ENCODE measurements at places on chromosomes 4 and X.

DNA sequence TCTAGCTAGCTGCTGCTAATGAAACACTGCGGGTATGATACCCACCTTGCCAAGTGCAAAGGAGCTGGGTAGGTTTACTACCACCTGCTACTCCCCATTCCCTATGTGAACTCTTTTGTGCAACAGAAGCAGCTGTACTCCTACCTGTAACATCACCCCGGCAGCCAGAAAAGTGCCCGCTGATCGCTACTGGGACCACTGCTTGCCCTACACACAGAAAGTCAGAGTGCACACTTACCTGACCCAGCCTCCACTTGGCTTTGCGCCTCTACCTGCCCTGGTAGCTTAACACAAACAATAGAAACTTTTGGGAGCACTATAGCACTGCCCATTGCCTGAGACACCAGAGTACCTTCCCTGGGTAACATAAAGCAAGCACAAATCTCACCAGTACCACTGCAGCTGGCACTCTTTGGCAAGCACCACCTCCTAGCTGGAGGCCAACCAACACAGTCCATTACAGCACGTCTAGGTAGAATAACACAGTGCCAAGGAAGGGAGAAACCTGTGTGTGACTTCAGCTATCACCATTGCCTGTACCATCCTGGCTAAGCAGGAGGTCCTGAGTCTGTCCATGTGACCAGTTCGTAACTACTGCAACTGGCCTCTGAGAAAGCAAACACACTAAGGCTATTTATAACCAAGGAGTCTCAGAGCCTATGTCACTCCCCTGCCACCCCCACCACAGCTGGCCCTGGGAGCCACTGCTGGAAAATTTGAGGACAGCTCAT, 80.1 kb downstream of the CENPC start:
- peak; percentile 52 for ATAC-seq

DNA sequence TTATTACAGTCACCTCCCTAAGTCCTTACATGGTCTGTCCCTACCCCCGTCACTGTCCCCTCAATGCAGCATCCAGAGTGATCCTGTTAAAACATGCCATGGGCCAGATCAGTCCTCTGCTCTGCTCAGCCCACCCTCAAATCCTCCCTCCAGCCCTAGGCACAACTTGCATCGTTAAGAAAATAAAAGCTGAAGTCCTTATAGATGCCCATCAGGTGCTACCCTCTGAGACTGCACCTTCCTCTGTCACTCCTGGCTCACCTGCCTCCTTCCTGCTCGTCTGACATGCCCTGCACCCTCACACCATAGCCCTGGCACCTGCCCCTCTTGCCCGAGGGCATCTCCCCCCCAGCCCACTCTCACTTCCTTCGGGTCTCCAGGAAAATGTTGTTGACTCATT, 4.1 kb downstream of the STK32B start:
- no peak for ATAC-seq

GRCh38 chr4:24753519-24753918, 41.9 kb upstream of the SOD3 start:
- ATAC-seq = peak; percentile 42

GRCh38 chr4:159655547-159655946, 552.7 kb downstream of the RAPGEF2 start:
- ATAC-seq = no peak

GRCh38 chrX:142861557-142861956, 164.2 kb upstream of the SPANXN4 start:
- ATAC-seq = no peak

GRCh38 chrX:118100091-118100490, 16.5 kb downstream of the KLHL13 start:
- ATAC-seq = no peak
